Breast epithelium (tissue), 4 donors: ENCODE measurements at places on chromosomes 16 and 17. TPM values are rescaled to one million over a fixed set of nuclear protein-coding genes. Genes with fewer than 3 reads are reported as not detected.
A peak's percentile ranks its signal among the peaks of the same experiment; 100 is the strongest.

Gene ZNF385C
- 1.0 TPM for total RNA-seq

Gene NTN1
- total RNA-seq, result 2.2 TPM

Gene DHRS7C
- total RNA-seq, result not detected

- no peak for DNase-seq
- no peaks in the 10 kb centered on the region for H3K27me3 ChIP-seq
- H3K27ac ChIP-seq, result peak overlapping the region; percentile 91
- no peaks in the 10 kb centered on the region for H3K36me3 ChIP-seq
- peaks cover 12% of the 10 kb centered on the region for H3K4me1 ChIP-seq
These were observed 1.3 kb upstream of the MPG start for GRCh38 chr16:76535-77272.

- no peak overlapping the region for H3K27ac ChIP-seq
- H3K27me3 ChIP-seq, result no peaks in the 10 kb centered on the region
- no peak overlapping the region for H3K4me3 ChIP-seq
- no peak for DNase-seq
These were observed 99.6 kb downstream of the CA4 start for GRCh38 chr17:60249290-60249826.

GRCh38 chr16:6642271-6642670 lies 690.4 kb upstream of the RBFOX1 start:
- H3K27ac ChIP-seq, result no peak overlapping the region
- DNase-seq, result no peak
- H3K4me3 ChIP-seq, result no peak overlapping the region
- no peaks in the 10 kb centered on the region for H3K4me1 ChIP-seq
- no peaks in the 10 kb centered on the region for H3K36me3 ChIP-seq

GRCh38 chr16:84548971-84549844 lies 44.7 kb upstream of the MEAK7 start:
- DNase-seq, result no peak
- no peaks in the 10 kb centered on the region for H3K4me1 ChIP-seq
- H3K27me3 ChIP-seq, result peaks cover 6% of the 10 kb centered on the region
- peak overlapping the region; percentile 17 for H3K27ac ChIP-seq
- H3K4me3 ChIP-seq, result no peak overlapping the region

- no peaks in the 10 kb centered on the region for H3K36me3 ChIP-seq
- no peaks in the 10 kb centered on the region for H3K4me1 ChIP-seq
- H3K4me3 ChIP-seq, result peak overlapping the region; percentile 98
These were observed 671 bp downstream of the CHMP6 start for GRCh38 chr17:80992077-80992947.

- no peak overlapping the region for H3K27ac ChIP-seq
- H3K4me1 ChIP-seq, result no peaks in the 10 kb centered on the region
- no peak overlapping the region for H3K4me3 ChIP-seq
These were observed 10.6 kb upstream of the HNF1B start for GRCh38 chr17:37755455-37755854.
